Activated naive CD4-positive, alpha-beta T cell treated with anti-CD3 and anti-CD28 coated beads, Interleukin-2, amount 50 U/mL, for 72 hours (primary cell): ENCODE measurements at places on chromosomes 2 and 18.

- no peak for DNase-seq
Observed at GRCh38 chr2:165251366-165251765, 12.2 kb downstream of the SCN2A start.

GRCh38 chr2:200756618-200757321, 54.9 kb upstream of the BZW1 start:
- no peak for DNase-seq

DNA sequence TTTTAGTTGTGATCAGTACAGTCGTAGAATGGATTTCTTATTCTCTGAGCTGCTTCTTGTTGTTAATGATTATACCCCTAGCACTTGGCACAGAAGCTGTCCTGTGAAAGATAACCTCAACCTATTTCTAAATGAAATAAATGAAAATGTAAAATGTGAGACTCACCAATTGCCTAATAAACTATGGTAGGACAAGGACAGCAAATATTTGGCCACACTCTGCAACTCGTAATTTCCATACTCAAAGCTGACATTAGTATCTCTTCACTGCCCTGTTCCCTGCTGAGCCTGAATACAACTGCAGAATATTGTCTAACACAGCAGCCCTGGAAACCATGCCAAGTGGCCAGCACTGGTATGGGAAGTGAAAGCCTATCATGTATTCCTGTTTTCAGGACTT, 34.5 kb downstream of the TMEM182 start:
- DNase-seq, result no peak

GRCh38 chr18:24817587-24818371, 357.3 kb downstream of the HRH4 start:
- DNase-seq, result no peak

GRCh38 chr2:43553341-43553855, 42.4 kb downstream of the THADA start:
- DNase-seq, result no peak

- no peak for DNase-seq
Observed at GRCh38 chr18:63451799-63452660, 24.7 kb upstream of the SERPINB5 start.
